ENCODE measurements at places on chromosomes 3 and 15.

- DNase-seq, result no peak
Observed at GRCh38 chr3:73933585-73933984, 308.8 kb upstream of the PDZRN3 start.

GRCh38 chr3:7205962-7206361 lies 345.0 kb downstream of the GRM7 start:
- no peak for DNase-seq

GRCh38 chr3:177905173-177906125 lies 630.8 kb upstream of the KCNMB2 start:
- no peak for DNase-seq

- no peak for DNase-seq
Observed at GRCh38 chr3:177263615-177264368, 66.5 kb upstream of the TBL1XR1 start.

DNA sequence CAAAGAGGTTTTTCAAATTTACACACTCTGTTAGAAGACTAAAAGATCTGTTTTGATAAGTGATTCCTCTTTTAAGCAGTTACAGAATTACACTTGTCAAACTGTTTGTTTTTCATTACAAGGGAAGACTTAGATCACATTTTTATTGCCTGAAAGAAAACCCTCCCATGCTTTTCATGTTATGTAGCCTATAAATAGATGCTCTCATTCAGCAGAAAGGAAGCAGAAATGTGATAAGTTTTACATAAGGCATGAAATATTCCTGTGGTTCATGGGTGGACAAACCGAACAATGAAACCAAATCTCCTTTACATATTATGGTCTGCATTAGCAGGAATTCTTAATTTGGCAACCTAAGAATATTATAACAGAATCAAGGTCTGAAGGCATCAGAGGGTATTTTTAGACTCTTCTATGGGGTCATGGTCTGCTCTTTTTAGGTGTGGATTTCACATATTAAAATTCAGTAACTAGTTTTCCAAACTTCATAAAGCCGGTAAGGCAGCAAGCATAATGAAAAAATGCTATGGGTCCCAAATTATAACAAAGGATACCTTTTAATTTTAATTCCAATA lies 37.3 kb upstream of the FXR1 start:
- no peak for DNase-seq

DNA sequence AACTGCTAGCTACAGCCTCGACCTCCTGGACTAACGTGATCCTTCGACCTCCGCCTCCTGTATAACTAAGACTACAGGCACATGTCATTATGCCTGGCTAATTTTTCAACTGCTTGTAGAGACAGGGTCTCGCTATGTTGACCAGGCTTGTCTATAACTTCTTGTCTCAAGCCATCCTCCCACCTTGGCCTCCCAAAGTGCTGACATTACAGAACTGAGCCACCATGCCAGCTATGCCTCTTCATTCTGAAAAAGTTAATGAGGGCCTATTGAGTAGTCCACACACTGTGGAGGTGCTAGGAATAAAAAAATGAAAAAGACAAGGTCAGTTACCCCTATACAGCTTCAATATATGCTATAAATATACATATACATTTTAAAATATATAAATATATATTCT lies 18.3 kb upstream of the EPHA6 start:
- DNase-seq, result no peak

DNA sequence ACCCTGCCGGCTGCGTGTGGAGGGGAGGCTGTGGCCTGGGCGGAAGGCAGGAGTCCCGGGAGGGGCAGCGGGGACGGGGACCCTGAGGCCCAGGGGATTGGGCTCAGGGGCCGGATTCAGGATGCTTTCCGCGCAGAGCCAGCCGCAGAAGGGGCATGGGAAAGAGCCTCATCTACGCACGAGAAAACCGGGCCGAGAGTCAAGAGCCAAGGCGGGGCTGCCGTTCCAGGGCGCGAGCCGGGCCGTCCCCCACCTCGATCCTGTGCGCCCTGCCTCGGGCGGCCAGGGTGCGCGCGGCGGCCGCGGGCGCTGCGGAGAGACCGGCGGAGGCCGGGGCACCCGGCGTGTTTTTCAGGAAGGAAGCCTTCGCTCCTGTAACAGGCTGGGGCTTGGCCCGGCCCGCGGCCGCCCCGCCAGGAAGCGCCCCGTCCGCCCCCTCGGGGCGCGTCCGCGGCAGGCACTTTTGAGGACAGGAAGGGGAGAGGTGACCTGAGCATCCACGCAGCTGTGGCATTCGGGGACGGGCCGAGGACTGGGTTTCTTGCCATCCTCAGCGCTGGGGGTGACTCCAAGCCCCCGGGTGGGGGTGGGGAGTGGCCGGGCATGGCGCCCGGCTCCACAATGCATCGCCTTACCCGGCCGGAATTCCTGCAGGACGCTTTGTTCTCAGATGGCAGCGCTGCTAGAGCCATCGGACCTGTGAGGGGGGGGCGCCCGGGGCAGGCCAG lies 62.3 kb upstream of the GATA2 start:
- no peak for DNase-seq

DNA sequence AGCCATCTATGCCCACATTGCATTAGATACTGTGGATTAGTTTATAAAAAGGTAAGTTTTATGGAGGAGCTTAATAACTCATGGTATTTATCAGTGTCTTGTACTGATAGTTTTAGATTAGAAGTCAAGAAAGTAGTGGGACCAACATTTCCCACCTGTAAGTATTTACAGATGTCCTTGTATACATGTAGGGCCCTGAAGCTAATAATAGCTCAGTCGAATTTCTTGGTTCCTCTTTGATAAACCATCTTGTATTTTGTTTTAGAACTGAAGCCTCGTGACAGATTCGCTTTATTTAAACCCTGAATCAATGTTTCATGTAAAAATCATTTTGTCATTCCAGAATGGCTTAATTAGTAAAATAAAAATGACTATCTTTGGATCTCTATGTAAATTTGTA lies 73.4 kb downstream of the CRYBG3 start:
- DNase-seq, result no peak

GRCh38 chr3:191005790-191006189 lies 143.3 kb upstream of the GMNC start:
- DNase-seq, result no peak

DNA sequence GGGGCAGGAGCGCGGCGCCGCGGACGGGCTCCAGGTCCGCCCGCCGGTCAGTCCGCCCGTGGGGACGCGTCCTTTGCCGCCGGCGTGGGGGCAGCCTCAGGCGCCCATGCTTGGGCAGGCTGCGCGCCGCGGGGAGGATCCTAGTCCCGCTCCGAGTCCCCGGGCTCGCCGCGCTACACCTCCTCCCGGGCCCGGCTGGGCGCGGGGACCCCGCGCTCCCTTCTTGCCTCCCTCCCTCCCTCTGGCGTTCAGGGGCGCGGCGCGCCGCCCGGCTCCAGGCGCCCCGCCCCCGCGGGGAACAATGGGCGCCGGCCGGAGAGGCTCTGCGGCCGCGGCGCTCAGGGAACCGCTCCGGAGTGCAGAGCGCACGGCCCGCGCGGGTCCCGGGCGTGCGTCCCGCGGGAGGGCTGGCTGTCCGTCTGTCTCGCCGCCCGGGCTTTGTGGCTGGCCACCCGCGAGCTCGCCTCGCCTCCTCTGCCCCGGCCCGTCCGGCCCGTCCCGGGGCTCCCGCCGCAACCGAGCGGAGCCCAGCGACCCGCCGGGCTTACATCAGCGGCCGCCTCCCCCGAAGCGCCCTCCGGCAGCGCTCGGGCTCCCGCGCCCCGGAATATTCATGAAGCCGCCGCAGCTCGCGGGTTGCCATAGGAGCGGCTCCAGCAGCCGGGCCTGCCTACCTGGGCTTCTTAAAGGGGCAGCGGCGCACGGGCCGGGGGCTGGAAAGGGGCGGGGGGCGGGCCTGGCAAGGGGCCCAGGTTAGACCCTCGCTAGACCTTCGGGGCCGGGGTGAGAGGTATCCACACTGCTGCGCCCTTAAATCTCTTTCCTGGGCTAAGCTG lies at the start of gene HCN4:
TSS of gene HCN4 (minus strand) at position 658 of the 836 bp plus-strand sequence. CDS start 688 bp downstream, outside the sequence.
- no peak for DNase-seq

GRCh38 chr3:9787714-9788113 lies 4.6 kb downstream of the TADA3 start:
- DNase-seq, result no peak

- no peak for DNase-seq
Observed at GRCh38 chr15:75811626-75812025, 31.6 kb upstream of the UBE2Q2 start.

GRCh38 chr15:89021224-89021623 lies 67.0 kb upstream of the ABHD2 start:
- DNase-seq, result no peak

GRCh38 chr3:72489901-72490300 lies 358.3 kb downstream of the SHQ1 start:
- no peak for DNase-seq

GRCh38 chr3:63004448-63004847 lies 129.2 kb upstream of the CADPS start:
- DNase-seq, result no peak

GRCh38 chr15:41919954-41920538 lies 26.2 kb upstream of the SPTBN5 start:
- no peak for DNase-seq

DNA sequence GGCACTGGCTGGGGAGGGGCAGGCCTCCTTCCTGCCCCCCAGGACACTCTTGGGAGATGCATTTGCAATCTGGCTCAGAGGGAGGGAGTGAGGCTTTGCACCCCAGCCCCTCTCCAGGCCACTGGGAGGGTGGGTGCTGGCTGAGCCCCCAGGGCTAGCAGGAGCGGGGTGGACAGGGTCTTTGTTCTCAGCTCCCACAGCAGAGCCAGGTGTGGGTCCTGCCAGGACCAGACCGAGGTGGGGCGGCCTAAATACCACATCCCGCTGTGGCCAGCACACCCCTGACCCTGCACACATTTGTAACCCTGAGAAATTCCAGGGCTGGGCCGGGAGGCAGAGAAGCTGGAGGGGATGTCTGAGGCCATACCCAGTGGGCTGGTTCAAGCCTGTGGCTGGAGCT lies 41.0 kb downstream of the STARD5 start:
- no peak for DNase-seq

- no peak for DNase-seq
Observed at GRCh38 chr3:106025151-106025722, 156.4 kb upstream of the CBLB start.

DNA sequence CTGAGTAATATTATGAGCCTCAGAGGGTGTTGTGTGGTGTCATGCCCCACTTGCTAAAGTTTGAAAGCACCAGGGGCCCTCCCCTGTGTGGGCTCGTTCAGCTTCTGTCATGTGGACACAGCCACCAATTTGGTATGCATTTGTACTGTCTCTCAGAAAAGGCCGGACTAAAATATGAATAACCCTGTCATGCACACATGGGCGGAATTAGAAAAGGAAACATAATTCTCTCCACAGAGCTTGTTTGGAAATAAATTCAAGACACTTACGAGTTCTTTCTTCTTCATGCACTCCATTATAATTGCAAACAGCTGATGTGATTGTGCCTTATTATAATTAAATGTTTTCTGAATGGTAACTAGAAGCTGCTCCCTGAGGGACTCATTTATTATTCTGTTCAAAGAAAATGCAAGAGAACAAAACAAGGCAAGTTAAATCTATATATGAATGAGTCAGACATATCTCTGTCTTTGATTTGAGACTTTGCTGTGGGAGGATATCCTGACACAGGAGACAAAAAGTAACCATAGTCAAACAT lies 39.1 kb downstream of the TRPM1 start:
- DNase-seq, result no peak

- DNase-seq, result no peak
Observed at GRCh38 chr3:33237439-33237838, 18.8 kb upstream of the SUSD5 start.

DNA sequence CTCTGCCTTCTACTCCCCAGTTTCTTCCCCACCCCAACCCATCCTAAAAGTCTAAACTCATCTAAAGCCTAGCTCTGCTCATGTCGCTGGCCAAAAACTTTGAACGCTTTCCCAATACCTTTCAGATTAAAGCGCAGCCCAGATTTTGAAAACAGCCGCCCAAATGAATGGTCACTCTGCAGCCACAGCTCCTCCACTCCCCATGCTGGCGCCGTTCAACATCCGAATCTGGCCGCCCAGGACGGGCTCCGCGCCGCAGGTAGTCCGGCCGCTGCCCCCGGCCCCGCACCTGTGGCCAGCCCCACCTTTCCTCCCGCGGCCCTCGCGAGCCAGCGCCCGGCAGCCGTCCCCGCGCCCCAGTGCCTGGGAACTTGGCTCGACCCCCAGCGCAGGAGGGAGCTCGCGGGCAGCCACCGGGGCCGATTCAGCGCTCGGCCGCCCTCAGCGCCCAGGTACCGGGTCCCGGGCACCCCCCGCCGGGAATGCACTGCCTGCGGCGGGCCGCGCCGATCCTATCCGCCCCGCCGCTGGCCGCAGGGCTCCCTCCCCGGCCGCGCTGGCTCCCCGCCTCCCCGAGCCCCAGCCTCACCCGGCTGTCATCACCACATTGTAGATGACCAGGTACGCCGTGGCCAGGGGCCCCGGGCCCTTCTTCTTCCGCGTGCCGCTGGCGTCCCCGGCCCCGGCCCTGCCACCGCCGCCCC lies 417 bp downstream of the HACD2 start:
- no peak for DNase-seq

DNA sequence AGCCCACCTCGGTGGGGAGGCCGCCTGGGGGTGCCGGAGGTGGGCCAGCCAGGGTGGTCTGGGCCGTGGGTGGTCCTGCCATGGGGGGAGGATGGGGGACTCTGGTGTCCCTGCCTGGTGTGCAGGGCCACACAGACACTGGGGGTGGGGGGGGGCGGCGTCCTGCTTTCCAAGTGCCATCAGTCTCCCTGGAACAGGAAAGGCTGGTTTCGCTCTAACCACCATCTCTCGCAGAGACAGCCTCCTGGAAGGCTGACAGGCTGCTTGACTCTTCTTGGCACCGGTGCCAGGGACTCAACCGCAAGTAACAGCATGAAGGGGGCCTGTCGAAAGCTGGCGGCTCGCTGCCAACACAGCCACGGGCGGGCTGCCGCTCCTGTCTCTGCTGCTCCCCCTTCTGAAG lies 40.3 kb downstream of the RGMA start:
- no peak for DNase-seq

- DNase-seq, result no peak
Observed at GRCh38 chr15:90211009-90211408, 9.9 kb downstream of the SEMA4B start.

- DNase-seq, result no peak
Observed at GRCh38 chr3:142273501-142273900, 48.1 kb upstream of the GK5 start.

- DNase-seq, result no peak
Observed at GRCh38 chr3:57157545-57157944, 7.6 kb downstream of the IL17RD start.

DNA sequence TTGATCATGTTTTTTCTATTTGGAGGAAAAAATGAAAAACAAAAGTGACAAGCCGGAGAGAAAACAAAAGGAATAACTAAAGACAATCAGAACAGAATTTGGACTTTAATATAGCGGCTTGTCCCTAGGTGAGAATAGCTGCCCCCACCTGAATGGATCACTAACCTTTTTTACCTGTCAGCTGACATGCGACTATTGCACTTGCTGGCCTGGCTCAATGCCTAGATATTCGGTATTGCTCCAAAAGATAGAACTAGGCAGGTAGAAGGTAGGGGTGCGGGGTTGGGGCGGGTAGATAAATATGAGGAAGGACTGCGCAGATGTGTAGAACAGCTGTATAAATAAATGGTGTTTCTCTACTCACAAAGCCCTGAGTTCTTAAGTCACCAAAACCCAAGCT lies 650 bp upstream of the MORC1 start:
- DNase-seq, result no peak

- DNase-seq, result no peak
Observed at GRCh38 chr15:34353627-34354026, 10.5 kb downstream of the NUTM1 start.

Data from T-helper 2 cell (primary cell).